ENCODE measurements at places on chromosomes 2 and 18.

- no peak for DNase-seq
Measured at GRCh38 chr2:127046579-127046978, 60.4 kb downstream of the BIN1 start.

- DNase-seq = no peak
Measured at GRCh38 chr2:140929849-140930248, 1201.0 kb downstream of the LRP1B start.

GRCh38 chr18:77700051-77700450, 450.4 kb downstream of the GALR1 start:
- no peak for DNase-seq

DNA sequence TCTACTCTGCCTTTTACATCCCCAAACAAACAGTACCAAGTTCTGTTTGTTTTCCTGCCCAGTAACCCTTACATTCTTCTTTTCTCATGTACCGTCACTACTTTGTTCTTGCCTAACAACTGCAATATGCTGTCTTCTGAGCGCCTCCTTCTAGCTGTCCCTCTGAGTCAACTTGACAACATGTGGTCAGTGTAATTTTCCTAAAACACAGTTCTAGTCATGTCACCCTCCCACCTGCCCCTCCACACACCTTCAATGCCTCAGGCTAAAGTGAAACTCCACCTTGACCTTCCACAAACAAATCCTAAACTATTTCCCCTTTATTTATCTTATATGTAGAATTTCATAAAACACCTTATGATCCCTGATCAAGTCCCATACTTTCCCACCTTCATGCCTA, 124.6 kb upstream of the CD302 start:
- no peak for DNase-seq

GRCh38 chr2:128797533-128797932, 478.9 kb upstream of the HS6ST1 start:
- no peak for DNase-seq

GRCh38 chr2:42878581-42878980, 86.2 kb upstream of the HAAO start:
- DNase-seq = no peak

- DNase-seq = peak; percentile 31
Measured at GRCh38 chr18:9708434-9709303, 568 bp downstream of the RAB31 start.

- peak; percentile 76 for DNase-seq
Measured at GRCh38 chr2:23412556-23413155, 27.7 kb downstream of the KLHL29 start.

- DNase-seq = no peak
Measured at GRCh38 chr2:176085120-176085788, 1.5 kb upstream of the EVX2 start.

- DNase-seq = no peak
Measured at GRCh38 chr18:62576845-62577512, 54.2 kb downstream of the ZCCHC2 start.

DNA sequence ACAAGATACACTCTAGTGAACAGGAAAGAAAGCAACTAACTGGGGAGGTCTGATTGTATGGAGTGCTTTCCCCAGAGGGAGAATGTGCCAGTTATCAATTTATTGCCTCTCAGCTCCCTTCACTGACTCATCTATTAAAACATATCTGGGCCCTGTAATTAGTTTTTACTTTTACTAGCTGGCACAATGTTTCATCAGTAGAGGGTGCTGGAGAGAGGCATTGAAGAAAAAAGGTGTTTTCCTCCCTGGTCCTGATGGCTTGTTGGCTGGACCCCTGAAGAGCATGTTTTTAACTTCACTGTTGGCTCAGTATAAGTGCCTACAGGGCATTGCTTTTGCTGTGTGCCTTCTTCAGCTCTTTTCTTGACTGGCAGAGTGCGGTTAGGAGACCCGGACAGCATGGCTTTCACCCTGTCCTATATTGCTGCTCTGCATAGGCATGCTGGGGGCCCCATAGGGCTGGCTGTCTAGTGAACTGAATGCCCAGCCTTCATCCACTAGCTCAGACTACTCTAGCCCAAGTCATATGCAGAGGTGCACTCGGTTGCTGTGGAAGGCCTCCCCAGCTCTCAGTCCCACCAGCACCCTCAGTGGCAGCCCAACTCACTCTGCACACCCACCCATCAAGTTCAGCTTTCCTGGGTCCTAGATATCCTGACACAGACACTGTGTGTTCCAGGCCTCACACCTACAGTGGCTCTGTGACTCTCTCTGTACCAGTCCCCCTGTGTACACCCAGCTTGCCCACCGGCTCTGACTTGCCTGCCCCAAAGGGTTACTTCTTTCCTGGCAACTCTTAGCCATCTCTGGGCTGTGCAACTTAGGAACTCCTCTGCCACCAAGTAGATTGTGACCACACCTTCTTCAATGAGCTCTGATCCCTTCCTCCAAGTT, 62.3 kb upstream of the ACYP2 start:
- peak; percentile 35 for DNase-seq

DNA sequence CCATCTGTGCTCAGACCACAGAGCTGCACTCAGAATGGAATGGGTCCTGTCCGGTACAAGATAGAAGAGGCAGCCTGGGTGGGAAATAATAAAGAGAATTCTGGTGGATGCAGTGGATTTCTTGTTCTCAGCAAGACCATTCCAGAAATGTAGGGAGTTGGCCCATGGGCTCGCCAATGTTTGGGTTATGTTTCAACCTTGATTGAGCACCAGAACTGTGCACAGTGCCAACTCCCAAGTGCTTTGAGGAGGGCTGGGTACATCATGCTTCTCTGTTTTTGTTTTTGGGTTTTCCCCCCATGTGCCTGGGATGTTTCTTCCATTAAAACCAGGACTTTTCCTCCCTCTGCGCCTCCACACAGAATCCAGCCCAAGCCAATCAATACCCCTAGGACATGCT, 304.1 kb downstream of the TNS1 start:
- no peak for DNase-seq

- DNase-seq = peak; percentile 26
Measured at GRCh38 chr2:70247364-70248180, 856 bp downstream of the TIA1 start.
